ENCODE measurements at places on chromosomes 7 and 10.

DNA sequence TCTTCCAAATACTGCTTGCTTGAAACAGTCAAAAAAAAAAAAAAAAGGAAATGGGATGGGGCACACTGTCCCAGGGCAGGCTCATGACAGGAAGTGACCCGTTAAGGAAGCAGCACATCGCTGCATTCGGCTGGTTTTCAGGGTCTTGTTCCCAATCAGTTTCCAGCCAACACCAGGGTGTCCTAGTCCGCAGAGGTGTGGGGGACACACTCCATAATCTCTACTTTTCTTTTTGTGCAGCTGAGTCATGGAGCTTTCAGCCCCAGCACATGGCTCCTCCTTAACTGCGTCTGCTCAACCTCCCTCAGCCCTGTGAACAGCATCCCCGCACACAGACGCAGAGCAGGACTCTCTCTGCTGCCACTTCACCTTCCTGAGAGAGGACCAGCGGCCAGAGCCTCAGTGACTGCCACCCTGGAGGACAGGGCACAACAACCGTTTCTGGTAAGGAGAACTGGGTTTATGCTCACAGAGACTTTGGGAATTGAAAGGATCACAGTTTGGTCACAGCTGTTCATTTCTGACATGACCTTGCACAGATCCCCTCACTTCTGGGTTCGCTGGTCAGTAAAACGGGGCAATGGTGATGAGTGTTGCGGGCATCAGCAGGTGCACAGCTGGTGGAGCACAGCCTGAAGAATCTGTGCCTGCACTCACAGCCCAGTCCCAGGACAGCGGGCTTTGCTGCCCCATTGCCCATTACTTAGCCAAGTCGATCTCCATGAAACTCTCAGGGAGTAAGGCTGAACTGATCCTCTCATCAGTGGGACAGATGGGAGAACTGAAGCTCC, at the start of gene GIMAP5:
Gene GIMAP5, plus strand, starts transcription at position 154 of the 791 bp plus-strand sequence. CDS start 3,467 bp downstream, outside the sequence.
- DNase-seq = no peak

GRCh38 chr7:78127009-78127408, 328.4 kb downstream of the PHTF2 start:
- no peak for DNase-seq

GRCh38 chr10:74262856-74263255, 111.8 kb downstream of the ADK start:
- DNase-seq = no peak

DNA sequence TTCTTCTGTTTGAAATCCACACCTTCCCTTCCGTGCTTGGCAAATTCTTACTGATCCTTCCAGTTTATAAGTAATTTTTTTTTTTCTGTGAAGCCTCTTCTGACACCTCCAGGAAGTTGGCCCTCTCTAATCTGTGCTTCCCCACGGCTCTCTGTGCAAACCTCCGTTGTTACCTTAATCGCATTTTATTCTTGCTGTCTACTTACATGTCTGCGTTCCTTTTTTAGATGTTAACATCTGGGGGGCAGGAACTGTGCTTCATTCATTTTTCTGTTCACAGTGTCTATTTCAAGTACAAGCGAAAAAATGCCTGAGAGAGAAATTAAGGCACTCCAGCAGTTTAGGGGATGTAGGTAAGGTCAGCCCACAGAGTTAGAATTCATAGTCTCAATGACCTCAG, 8.4 kb upstream of the CAMK1D start:
- no peak for DNase-seq

DNA sequence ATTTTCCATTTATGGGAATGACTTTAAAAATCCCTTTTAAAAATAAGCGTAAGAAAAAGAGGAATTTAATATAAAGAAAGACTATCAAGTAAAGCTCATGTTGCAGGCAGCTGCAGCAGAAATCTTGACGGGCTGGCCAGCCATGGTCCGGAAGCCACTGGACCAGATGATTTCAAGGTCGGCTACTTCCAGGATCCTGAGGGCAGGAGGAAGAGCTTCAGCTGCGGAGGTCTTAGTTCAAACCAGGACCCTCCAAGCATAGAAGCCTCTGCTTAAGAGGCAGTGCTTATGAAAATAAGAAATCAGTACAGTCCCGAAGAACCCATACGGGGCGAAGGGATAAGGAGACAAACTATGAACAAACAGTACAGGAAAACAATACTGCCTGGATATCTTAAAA, 220.2 kb upstream of the CELF2 start:
- DNase-seq = no peak

GRCh38 chr7:138625849-138626230, 75.3 kb downstream of the SVOPL start:
- no peak for DNase-seq

DNA sequence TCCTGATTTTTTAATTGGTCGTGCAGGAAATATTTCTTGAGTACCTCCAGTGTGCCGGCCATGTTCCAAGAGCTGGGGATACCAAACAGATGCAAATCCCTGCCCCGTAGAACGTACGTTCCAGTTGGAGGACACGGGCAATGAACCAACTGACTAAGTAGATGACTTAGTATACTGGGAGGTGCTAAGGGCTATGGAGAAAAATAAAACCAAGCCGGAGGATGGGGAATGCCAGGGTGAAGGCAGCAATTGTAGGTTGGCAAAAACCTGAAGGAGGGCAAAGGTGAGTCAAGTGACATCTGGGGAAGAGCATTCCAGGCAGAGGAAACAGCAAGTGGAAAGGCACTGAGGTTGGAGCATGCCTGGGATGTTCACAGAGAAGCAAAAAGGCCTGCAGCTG, 6.8 kb upstream of the VSIR start:
- DNase-seq = no peak

DNA sequence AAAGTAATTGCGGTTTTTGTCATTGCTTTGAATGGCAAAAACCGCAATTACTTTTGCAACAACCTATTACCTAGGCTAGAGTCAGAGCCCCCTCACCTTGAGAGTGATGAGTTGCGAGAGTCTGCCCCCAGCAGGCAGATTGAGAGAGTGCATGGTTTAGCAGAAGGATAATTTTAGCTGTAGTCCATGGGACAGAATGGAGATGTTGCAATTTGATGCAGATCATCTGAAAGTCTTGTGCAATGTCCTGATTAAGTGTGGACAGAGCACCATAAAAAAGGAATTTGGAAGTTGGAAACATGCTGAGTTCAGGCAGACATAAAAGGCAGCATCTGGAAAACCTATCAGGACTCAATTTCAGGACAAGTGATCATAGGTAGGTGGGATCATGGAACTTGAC, 48.7 kb downstream of the GPR141 start:
- no peak for DNase-seq

GRCh38 chr10:119542357-119542987, at the start of gene RGS10:
Gene RGS10 (minus strand): TSS chr10:119542719. CDS start chr10:119542638, 81 bp downstream.
- peak; percentile 82 for DNase-seq

DNA sequence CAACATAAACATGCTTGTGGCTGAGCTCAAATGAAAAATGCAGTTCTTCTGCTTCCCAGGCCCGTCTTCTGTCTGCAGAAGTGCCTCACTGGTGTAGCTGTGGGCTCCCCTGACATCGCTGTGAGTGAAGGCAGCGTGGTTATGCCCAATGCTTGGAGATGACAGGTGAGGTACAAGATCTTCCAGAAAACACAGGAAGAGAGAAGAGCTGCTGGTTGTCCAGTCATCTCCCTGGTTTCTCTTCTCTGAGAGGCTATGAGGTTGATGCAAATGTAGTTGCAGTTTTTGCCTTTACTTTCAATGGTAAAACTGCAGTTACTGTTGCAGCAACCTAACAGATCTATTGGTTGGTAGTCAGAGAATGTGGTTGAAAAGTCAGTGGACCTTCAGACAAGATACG, 223.6 kb downstream of the GATA3 start:
- no peak for DNase-seq

DNA sequence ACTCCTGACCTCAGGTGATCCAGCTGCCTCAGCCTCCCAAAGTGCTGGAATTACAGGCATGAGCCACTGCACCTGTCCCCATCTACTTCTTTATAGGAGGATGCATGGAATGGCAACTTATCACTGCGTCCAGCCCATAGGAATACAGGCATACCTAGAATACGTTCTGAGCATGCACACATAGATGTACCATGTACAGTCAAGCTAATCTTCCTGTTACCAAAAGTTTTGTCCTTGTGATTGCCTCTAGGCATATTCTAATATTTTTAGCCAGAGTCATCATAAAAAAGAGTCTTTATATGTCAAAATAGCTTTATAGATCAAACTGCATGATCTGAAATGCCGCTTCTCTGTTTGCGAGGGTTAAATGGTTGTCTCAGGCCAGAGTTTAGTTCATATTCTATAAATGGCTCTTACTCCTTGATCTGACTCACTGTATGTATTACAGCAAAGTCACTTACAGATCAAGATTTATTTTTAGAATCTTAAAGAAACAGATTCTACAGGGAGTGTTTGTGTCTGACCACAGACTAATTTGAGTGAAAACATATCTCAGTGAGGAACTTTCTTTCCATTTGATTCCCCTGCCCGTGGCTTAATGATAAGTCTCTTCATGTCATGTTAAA, 210.9 kb downstream of the CREB5 start:
- DNase-seq = no peak

- DNase-seq = no peak
Measured at GRCh38 chr7:1355568-1356340, 103.5 kb downstream of the MICALL2 start.

DNA sequence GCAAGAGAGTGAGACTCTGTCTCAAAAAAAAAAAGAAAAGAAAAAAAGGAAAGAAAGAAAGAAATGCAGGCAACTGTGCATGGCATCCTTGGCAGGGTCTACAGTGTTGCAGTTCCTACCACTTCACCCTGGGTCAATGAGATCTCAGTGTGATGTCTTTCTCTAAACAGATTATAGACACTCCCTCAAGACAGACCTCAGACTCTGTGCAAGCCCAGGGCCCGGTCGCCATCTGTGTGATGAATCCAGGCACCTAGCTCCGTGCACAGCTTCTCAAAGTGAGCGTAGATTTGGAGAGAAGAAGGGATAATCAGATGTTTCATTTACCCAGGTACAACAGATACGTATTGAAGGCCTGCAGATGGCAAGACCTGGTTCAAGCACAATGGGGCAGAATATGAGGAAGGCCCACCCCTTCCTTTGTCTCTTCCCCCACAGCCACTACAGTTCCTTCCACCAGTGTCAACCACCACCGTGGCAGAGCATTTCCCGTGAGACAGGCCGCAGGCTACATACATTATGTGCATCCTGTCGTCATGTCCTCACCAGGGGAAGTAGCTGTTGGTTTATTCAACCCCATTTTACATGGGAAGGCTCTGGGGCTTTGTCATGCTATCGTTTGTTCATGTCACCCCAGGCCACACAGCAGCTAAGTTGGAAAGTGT, 471.7 kb upstream of the GALNT17 start:
- no peak for DNase-seq

DNA sequence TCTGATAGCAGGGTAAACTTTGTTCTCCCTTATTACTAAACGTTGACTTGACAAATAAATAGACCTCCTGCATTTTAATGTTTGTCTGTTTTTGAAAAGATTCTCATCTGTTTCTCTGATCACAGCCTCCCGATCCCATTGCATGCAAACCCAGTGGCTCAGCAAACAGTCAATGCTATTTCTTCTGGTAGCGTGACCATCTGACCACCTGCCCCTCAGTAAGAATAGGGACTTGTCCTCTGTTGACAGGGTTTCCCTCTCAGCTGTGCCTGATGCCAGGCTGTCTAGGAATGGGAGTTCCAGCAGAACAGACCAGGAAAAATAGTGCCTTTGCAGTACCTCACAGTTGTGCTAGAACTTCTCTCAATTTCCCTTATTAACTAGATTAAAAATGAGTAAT, 40.7 kb upstream of the EBLN1 start:
- no peak for DNase-seq

DNA sequence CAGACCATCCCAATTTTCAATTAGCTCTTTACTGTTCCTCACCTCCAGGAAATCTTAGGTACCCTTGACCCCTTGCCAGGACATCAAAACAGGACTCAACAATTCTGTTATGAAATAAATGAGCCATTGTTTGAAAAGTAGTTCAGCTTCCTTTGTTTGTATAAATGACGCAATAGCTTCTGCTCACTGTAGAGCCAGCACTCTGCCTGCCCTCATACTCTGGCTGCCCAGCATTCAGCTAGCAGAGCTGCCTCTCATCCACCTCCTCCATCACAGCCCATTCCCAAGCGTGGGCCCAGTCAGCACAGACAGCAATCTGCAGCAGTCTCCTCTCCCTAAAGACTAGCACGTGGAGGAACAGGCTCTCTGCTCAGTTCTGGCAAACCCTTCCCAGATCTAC, 478.6 kb downstream of the GRID1 start:
- DNase-seq = no peak

GRCh38 chr7:919924-920341, 34.5 kb downstream of the ADAP1 start:
- no peak for DNase-seq

- DNase-seq = no peak
Measured at GRCh38 chr10:115979576-115979975, 293.4 kb downstream of the GFRA1 start.

DNA sequence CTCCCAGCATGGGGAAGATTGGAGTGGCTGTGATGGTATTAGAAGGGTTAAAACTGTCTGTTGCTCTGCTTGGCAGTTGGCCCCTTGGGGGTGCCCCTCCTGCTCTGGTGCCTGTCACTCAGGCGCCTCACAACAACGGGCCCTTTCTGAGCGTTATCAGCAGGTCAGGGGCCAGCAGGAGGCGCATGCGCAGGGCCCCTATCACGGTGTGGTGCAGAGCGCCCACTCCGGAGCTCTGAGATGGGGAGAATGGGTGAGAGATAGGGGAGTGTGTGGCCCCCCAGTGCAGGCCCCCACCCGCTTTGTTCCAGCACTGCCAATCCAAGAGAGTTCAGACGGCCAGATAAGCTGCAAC, 24.8 kb downstream of the GBX1 start:
- no peak for DNase-seq

DNA sequence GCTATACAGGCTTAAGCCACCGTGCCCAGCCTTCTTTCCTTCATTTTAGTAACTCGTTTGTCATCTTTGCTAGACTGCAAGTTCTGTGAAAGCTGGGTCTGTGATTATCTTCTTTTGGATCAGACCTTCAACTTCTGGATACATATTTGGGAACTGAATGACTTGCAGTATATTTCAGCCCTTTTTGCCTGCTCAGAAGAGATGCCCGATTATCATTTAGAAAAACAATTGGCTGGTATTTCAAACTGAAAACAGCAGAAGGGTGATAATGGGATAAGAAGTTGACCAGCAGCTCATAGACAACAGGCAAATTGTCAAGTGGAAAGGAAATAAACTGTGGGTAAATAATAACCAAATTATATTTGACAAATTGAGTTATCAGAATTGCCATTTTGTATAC, 14.6 kb downstream of the RSBN1L start:
- DNase-seq = no peak

GRCh38 chr10:100346765-100347567, at the start of gene SCD:
Gene SCD (plus strand): TSS chr10:100347233. CDS start chr10:100347505, 272 bp downstream.
- DNase-seq = peak; percentile 76
